ENCODE measurements at places on chromosomes 7 and 10. TPM values are rescaled to one million over a fixed set of nuclear protein-coding genes. Genes with fewer than 3 reads are reported as not detected.

GRCh38 chr10:90313576-90314325 is 544.1 kb downstream of the HTR7 start:
- no peak for DNase-seq

DNA sequence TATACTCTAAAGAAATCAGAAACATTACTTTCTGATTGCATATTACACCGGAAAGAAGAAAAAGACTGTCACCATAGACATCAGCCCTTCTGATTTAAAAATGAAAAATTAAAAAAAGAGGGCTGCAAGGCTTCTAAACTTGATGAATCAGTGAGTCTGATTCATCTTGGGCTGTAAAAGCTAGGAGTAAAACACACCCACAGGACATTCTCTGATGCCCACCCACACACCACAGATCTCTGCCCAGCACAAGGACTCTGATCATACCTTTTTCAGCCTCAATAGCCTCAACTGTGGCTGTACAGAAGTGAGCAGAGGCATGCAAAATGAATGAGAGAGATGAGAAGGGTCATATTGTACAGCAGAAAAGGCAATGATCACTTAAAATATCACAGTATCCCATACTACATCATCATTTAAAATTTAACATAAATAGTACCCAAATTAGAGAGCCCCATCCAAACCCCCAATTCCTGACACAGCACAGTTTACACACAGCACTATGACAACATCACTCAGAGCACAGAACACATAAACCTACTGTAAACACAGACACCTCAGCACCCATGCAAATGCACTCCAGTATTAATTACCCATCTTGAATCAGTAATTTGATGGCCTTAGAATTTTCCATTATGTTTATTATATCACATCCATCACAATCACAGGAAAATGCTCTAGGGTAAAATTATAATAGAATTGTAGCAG is 6.4 kb upstream of the MSS51 start:
- no peak for DNase-seq

- no peak for DNase-seq
These were observed 286.8 kb downstream of the RPS24 start for GRCh38 chr10:78320506-78320905.

DNA sequence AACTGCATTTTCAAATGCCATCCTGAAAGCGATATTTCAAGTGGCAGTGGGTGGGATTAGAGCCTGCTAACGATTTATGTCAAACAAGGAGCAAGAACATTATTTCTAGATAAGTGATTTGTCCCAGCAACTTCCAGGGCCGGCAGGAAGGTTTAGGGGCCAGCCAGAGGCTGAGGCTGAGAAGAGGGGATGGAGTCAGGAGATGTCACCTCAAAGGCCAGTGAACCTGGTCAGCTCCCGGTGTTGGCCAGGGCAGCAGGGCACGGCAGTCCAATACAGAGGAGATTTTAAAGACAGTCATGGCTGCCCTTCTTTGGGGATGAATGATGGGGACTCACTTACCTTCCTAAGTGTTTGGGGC is 105.7 kb upstream of the PPIF start:
- DNase-seq = no peak

Gene GHRHR
- total RNA-seq = 1.4 TPM

All from upper lobe of left lung (tissue), 6 donors.